ENCODE measurements at places on chromosomes 4 and X. TPM values are rescaled to one million over a fixed set of nuclear protein-coding genes. Genes with fewer than 3 reads are reported as not detected.

Gene MPP1
- 2.3 TPM for polyA plus RNA-seq

Gene HMGB2
- 40.5 TPM for polyA plus RNA-seq

Gene SEC31A
- polyA plus RNA-seq: 177 TPM

DNA sequence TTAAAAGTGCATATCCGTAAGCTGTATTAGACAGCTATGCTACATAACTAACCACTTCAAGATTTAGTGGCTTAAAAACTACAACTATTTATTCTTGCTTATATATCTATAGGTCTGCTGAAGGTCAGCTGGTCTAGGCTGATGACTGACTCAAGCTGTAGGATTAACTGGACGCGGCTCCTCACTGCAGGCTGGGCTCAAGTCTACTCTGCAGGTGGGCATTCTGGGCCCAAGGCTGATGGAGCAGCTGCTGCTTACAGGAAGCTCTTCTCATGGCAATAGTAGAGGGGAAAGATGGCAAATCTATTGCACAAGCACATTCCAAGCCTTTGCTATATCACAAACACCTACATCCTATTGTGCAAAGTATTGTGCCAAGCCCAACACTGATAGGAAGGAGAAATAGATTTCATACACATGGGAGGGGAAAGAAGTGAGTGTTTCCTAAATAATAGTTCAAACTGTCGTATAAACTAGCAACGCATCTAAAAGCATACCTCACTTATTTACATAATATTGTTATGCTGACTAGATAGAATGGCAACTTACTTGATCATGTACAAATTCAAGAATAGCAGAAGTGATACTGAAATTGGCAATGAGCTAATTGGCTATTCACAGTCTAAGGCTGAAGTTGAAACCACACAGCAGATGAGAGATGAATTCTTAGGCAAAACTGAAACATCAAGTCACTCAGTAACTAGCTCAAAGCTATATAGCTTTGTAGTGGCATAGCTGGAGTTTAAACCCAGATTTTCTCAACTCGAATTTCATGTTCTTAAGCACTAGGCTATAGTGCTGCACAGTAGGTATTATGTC lies 263.8 kb downstream of the NKX6-1 start:
- H3K27ac ChIP-seq: no peak overlapping the region
- DNase-seq: no peak
- no peaks in the 10 kb centered on the region for H3K36me3 ChIP-seq

DNA sequence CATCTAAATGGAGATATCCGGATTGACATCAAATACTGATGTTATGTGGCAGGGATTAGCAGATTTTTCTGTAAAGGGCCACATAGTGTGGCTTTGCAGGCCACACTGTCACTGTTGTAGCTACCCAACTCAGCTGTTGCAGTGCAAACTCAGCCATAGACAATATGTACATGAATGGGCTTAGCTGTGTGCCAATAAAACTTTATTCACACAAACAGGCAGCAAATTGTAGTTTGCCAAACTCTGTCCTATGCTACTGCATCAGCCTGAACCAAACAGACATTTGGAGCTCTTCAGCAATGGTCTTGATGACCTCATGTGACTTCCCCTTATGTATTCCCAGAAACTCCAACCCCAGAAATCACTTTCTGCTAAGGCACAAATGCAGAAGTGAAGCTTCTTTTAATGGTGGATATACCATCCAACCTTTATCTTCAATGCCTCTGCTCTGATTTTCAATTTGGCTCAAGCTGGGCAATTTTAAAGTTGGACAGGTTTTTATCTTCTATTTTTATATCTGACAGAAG lies 18.4 kb upstream of the TRPC5OS start:
- H3K27ac ChIP-seq: no peak overlapping the region
- H3K4me3 ChIP-seq: no peak overlapping the region
- no peaks in the 10 kb centered on the region for H3K36me3 ChIP-seq

- no peaks in the 10 kb centered on the region for H3K27me3 ChIP-seq
- H3K4me3 ChIP-seq: no peak overlapping the region
- no peaks in the 10 kb centered on the region for H3K36me3 ChIP-seq
- no peak for DNase-seq
These were observed 1009.8 kb downstream of the ADGRL3 start for GRCh38 chr4:62209757-62210485.

DNA sequence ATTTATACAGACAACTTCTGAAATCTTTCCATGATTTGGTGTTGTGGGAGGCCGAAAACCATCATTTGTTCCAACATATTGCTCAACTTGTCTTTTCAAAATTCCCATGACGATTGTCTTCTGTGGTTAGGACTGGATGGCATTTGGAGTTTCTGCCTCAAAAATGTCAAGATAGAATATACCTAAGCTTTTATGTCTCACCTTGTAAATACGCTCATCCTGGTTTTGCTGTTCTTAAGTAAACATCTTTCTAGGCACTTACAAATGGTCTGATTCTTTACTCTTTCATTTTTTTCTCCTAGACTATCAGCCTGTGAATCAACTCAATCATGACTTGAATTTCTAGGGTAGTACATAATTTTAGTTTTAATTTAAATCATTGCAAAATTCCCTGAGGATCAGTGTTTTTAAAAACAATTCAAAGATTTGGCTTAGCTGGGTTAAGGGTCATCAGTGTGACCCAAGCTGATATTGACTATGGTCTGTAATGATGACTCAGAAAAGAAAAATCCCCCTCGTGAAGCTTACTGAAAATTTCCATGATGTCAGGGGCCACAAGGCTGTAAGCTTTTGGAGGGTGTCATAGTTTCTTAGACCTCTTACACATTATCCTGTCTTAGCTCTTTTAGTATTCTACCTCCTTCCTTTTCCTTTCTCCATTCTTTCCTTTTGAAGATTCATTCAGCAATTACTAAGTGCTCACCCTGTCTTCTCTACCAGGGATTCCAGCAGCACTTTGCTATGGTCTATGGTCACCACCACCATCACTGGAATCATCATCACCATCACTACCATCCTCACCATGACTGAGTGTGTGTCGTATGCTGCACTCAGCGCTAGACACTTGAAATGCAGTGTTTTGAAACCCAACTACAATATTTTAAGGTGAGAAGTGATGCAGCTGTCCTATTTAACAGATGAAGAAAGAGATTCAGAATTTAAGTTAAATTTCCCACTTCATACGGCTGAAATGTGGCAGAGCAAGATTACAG lies 124.4 kb downstream of the CPE start:
- no peaks in the 10 kb centered on the region for H3K27me3 ChIP-seq
- no peak overlapping the region for H3K27ac ChIP-seq

DNA sequence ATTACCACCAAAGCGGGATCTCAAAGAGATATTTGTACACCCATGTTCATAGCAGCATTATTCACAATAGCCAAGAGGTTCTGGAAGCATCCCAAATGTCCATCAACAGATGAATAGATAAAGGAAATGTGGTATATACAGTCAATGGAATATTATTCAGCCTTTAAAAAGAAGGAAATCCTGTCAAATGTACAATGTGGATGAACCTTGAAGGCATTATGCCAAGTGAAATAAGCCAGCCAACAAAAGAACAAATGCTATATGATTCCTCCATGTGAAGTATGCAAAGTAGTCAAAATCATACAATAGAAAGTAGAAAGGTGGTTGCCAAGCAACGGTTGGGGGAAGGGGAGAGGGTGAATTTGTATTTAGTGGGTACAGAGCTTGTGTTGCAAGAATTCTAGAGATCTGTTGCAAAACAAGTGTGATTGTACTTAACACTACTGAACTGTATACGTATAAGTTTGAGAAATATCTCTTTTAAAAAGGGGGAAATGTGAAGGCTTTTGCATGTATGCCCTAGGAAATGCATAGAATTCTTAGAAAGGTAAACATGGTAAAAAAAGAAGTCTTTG lies 5.0 kb upstream of the ZRSR2 start:
- DNase-seq: no peak
- no peaks in the 10 kb centered on the region for H3K36me3 ChIP-seq
- H3K4me1 ChIP-seq: peaks cover 6% of the 10 kb centered on the region
- H3K27me3 ChIP-seq: no peaks in the 10 kb centered on the region

DNA sequence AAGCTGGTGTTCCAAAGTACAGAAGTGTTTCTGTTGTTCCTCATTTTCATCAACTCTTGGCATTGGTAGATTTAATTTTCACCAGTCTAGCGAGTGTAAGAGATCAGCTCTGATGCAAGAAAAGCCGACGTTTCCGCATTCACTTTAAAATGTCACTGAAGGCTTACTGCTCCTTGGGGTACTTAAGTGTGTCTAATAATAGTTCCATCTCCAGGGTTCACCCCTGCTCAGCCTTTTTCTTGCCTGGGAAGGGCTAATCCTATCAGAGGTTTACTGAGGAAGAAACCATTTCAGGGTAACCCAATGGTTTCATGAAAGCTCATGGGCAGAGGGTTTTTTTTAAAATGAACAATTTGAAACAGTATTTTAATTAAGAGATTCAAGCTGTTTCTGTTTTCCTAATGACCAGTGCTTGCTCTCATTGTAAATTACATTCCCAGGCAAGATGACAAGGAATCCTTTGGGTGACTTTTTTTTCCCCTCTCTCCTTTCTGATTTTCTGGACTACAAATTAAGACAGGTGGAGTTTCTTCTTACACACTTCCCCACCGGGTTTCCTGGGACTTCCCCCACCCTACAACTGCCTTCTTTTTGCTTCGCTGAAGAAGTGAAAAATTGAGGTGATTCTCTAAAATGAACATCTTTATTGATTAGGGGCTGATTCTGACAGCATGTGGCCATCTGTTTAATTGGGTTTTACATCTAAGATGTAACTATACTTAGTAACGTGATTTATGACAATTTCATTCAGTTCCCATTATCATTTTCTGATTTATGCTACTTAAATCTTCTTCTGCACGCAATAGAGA lies 78.7 kb upstream of the CBLL2 start:
- H3K36me3 ChIP-seq: no peaks in the 10 kb centered on the region
- DNase-seq: no peak
- no peaks in the 10 kb centered on the region for H3K4me1 ChIP-seq
- H3K27ac ChIP-seq: no peak overlapping the region
- H3K4me3 ChIP-seq: no peak overlapping the region
